ENCODE measurements at places on chromosomes 6 and 20.

- no peak for DNase-seq
Measured at GRCh38 chr6:14305131-14305530, 187.6 kb downstream of the CD83 start.

GRCh38 chr6:33983109-33983716 lies 162.7 kb downstream of the GRM4 start:
- peak; percentile 29 for DNase-seq

- no peak for DNase-seq
Measured at GRCh38 chr6:42030585-42031506, 19.5 kb upstream of the TAF8 start.

- DNase-seq, result no peak
Measured at GRCh38 chr20:48478370-48478769, 349.4 kb downstream of the PREX1 start.

DNA sequence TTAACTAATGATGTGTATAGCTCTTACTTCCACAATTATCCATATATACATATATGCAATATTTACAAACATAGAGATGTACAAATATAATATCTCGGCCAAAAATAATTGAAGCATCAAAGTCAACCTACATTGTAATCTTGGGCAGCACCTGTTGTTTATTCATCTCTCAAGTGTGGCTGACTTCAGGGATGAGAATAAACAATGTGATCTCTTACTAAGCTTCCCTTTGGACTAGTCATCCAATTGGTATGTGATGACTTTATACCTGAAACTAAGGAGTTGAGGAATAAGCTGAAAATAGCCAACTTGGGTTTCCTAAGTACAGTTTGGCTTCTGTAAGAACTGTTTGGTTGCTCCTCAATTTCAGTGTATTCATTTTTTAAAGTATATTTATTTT lies 256.6 kb downstream of the KHDC1L start:
- DNase-seq, result no peak

- no peak for DNase-seq
Measured at GRCh38 chr20:56987986-56988385, 278.5 kb downstream of the BMP7 start.

DNA sequence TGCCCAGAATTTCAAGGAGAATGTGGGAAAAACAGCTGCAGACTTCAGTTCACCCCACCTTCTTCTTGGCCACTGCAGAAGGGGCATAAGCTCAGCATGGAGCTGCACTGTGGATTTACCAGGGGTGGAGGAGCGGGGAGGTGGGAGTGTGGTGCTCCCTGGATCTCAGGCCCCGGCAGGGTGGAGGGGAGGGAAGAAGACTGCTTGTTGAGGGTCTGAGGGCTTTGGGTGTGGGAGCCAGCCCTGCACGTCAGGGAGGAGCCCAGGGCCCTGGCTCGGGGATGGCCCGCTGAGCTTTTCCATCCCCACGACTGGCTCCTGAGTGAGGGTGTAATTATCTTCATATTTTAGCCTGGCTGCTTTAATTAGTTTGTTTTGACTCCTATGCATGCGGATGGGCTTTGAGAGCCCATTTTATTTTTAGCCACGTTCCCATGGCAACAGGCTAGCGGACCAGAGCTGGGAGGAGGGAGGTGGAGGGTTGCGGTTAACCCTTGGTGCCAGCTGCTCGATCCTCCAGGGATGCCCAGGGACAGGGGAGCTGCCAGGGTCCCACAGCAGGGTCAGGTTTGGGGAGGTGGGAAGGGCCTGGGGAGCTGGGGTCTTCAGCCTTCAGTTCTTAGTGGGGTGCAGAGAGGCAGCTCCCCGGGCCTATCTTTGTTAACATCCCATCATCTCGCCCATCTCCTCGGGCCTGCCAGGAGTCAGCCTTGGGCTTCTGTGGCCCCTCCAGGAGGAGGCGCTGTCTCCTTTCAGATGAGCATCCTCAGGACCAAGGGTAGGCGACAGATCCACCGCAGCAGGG lies 68.2 kb downstream of the RAB44 start:
- DNase-seq, result peak; percentile 94

DNA sequence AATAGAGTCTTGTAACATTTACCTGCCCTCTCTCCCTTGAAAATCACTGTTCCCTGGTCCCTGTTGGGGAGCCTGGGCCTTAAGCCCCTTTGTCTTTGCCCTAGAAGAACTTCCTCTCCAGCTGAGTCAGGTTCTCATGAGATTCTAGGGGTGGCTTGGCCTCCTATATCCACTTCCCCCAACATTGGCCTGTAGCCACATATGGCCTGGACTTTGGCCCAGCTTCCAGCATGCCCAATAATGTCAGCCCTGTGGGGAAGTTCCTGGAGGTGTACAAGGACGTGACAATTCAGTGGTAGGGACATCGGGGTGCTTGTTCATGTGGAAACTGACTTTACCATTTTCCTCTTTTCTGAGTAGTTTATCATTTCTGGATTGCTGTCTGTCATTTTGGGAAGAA lies 17.2 kb upstream of the MAS1L start:
- DNase-seq, result no peak

All from Ammon's horn (tissue), 1 donor.